Epithelial cell of proximal tubule (primary cell): ENCODE measurements at places on chromosomes 4 and X.

GRCh38 chr4:856225-856901 lies 30.4 kb upstream of the CPLX1 start:
- no peak for DNase-seq

DNA sequence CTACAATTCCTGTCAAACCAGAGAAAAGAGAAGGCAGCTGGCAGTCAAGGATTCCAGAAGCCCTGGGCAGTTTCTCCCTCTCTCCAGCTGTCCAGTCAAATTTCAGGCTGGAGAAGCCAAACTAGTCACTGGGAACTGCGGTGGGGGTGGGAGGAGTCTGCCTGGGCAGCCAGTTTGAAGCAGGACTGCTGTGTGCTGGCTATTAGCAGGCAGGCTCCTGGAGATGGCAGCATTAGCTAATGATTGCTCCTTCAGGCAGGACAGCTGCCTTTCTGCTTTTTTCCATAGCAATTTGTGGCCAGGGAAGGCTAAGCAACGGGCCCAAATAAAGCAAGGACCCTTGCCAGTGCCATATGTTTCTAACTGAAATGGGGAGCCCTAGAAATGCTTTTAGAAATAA lies 44.7 kb upstream of the FGF13 start:
- no peak for DNase-seq

- DNase-seq, result no peak
Measured at GRCh38 chr4:86530183-86530582, 63.9 kb upstream of the PTPN13 start.

DNA sequence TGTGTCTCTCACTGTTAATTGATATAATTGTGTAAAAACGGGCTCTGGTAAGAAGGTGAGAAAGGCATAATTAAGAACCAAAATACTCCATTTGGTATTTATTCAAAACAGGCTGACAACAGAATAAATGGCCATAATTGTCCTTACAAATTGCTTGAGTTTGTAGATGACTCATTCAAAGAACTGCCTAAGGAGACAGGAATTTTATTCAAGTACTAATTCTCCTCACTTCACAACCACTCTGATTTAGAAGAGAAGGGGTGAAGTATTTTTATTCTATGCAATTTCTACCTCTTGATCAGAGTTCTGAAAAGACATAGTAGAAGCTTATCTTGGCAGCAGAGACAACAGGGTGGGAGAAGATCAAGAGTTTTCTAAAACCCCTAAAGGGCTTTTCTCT lies 43.1 kb downstream of the ATP11C start:
- DNase-seq, result peak; percentile 12

DNA sequence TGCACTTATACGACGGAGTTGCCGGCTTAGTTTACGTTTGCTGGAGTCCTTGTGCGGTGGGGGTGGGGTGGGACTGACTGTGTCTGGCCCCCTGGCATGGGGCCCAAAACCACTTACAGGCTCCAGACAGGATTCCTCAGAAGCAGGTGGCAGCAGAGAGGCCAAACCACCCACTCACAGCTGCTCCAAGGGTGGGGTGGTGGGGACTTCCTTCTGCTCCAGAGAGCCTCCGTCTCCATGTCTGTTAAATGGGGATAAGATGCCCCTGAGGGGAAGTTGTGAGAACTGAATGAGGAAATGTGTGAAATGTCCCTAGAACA lies 36.7 kb downstream of the PSAPL1 start:
- no peak for DNase-seq

GRCh38 chrX:107804427-107804826 lies 21.2 kb upstream of the MID2 start:
- DNase-seq, result no peak

- no peak for DNase-seq
Measured at GRCh38 chr4:39032218-39033085, at the start of gene TMEM156. TMEM156 (minus strand) TSS chr4:39032409; CDS start chr4:39032313, 96 bp downstream.

DNA sequence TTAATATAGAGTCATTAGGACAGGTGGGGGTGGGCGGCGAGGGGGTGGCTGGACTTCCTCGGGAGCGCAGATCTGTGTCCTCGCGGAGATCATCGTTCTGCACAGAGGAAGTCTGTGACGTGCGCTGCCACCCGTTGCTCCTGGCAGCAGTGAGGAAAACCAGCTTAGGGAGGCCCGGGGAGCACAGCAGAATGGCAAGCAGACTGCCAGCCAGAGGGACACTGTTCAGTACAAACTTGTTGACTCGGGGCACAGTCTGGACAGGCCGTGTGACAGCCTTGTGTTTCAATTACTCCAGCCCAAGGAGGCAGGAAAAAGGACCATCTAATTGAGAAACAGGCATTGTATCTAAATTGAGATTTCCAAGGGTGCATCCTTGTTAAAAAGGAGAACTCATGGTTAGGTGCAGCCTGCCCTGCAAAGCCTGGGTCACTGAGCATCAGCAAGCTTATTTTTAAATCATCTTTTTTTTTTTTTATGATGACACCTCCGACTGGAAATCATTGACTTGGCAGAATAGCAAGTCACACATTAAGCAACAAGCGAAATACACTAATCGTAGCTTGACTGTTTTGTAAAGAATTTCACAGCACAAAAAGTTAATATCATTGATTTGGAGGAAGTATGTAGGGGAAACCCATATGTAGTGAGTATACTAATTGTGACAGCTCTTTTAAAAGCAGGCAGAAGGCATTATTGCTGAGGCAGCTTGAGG lies 512.0 kb upstream of the FAT1 start:
- peak; percentile 67 for DNase-seq

DNA sequence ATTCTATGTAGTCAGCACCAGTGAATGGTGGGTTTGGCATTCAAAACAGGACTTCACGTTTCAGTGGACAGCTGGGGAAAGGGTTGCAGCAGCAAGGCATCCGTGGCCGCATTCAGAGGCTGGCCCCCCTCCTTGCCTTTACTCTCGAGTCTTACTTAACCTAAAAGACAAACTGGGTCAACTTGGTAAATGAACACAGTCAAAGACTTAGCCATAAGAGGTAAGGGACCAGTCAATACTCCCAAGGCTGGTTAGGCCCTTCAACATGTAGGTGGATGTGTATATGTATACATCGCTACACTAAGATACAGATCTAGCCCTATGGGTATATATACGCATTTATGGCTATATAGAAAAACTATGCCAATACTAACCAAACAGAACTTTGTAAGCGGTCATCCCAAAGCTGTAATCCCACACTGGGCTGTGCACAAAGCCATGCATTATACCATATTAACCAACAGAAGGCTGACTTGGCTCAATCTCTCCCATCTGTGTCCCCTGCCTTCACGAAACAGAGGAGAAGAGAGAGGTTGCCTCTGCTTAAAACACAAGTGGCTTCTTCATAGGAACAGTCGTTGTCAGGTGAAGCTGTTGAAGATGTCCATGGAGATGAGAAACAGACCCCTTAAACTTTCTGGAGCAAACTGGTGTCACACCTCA lies 61.9 kb downstream of the TSC22D3 start:
- no peak for DNase-seq
